ENCODE measurements at places on chromosomes 7 and 10. TPM values are rescaled to one million over a fixed set of nuclear protein-coding genes. Genes with fewer than 3 reads are reported as not detected.

NAT16 gene
- not detected for total RNA-seq

TLX1 gene
- not detected for total RNA-seq

PDZD7 gene
- 1.2 TPM for total RNA-seq

AKR1E2 gene
- total RNA-seq: 12.8 TPM

PPP1R9A gene
- 1.6 TPM for total RNA-seq

ZWINT gene
- 14.1 TPM for total RNA-seq

COBL gene
- under 0.01 TPM for total RNA-seq

LRRD1 gene
- 0.11 TPM for total RNA-seq

MMRN2 gene
- 1.3 TPM for total RNA-seq

Data from placental epithelial cell (primary cell).